ENCODE measurements at places on chromosomes 11 and 22.

DNA sequence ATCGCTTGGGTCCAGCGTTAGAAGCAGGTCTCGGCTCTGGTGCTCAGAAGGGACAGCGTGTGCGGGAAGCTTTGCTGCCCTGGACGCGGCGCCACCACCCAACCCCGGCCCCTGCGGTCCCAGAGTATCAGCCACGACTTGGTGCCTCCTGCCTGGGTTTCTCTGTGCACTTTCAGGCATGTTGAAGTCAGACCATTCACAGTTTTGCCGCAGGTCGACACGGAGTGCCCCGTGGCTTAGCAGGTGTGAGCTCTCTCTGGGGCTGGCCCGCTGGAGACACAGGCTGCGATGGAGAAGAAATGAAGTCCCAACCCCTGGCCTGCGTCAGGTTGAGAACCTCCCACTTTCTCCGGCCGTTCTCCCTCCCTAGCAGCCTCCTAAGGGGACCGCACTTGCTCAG lies 494.5 kb downstream of the BRD1 start:
- no peak for DNase-seq

GRCh38 chr11:11416502-11416901 lies 63.5 kb upstream of the CSNK2A3 start:
- DNase-seq: no peak

GRCh38 chr11:72202571-72202970 lies 10.6 kb downstream of the FOLR1 start:
- no peak for DNase-seq

DNA sequence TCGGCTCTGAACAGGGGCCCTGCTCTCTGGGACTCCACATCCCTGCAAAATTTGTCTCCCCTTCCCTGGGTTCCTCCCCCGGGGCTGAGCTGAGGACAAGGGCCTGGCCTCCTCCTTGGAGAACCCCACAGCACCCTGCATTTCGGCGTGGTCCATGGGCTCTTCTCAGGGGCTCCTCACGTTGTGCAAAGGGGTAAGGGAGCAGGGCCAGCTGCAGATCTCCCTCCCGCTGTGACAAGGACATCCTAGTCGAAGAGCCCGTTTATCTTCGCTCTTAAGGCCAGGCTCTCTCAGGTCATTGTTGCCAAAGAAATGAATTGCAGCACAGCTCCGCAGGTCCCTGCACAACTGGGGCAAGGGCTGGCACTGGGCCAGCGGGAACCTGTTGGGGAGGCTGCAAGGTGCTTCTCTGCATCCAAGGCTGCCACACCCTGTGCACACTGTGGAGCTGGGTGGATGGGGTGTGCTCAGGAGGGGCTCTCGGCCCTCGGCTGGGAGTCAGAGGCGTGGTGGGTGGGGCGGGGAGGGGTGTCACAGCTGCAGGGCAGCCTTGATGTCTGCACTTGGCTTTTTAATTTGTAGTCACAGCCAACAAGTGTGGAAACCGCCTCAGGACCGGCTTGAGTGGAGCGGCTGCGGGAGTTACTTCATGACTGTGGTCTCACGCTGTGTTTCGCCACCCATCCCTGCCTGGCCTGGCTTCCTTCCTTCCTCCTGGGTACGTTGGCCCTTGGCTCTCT lies 26.6 kb upstream of the SEPTIN5 start:
- no peak for DNase-seq

Data from activated CD4-positive, alpha-beta T cell treated with anti-CD3 and anti-CD28 coated beads, Interleukin-2, Interleukin-4, amounts not matched to agents 100 ng/mL and 50 ng/mL, durations not matched to agents 16 hours and 8 hours (primary cell).